ENCODE measurements at places on chromosomes 12 and 14. TPM values are rescaled to one million over a fixed set of nuclear protein-coding genes. Genes with fewer than 3 reads are reported as not detected.

DNA sequence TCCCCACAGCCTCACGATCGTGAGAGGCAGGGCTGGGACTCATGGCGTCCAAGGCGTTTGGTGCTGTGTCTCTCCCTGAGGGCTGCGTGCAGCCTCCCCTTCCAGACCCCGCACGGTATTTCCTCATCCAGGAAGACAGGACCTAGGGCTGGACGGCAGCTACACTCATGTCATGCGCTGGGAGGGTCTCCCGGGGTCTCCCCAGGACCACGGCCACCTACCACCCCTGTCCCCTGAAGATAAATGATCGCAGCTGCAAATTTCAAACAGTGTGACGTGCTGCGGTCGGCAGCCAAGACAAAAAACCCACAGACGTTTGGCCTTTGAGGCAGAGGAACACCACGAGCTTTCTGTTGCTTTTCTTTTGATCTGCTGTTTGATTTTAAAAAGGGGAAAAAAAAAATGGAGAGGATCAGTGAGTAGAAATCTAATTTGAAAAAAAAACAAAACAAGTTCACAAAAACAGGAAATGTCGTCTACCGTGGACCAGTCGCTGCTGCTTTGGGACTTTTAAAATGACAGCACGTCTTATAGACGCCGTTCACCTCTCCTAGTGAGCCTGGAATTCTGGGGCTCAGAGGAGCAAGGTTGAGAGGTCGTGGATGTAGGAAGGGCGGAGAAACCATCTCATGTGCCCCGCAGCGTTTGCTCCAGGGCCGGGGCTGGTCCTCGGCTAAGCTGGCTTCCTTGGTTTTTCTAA is 237.6 kb downstream of the SLC41A2 start:
- DNase-seq = no peak

- DNase-seq = no peak
Observed at GRCh38 chr12:109244073-109244472, 65.0 kb downstream of the FOXN4 start.

Gene KRT78
- polyA plus RNA-seq = not detected

- DNase-seq = no peak
Observed at GRCh38 chr12:87216436-87216835, 812.8 kb downstream of the C12orf50 start.

DNA sequence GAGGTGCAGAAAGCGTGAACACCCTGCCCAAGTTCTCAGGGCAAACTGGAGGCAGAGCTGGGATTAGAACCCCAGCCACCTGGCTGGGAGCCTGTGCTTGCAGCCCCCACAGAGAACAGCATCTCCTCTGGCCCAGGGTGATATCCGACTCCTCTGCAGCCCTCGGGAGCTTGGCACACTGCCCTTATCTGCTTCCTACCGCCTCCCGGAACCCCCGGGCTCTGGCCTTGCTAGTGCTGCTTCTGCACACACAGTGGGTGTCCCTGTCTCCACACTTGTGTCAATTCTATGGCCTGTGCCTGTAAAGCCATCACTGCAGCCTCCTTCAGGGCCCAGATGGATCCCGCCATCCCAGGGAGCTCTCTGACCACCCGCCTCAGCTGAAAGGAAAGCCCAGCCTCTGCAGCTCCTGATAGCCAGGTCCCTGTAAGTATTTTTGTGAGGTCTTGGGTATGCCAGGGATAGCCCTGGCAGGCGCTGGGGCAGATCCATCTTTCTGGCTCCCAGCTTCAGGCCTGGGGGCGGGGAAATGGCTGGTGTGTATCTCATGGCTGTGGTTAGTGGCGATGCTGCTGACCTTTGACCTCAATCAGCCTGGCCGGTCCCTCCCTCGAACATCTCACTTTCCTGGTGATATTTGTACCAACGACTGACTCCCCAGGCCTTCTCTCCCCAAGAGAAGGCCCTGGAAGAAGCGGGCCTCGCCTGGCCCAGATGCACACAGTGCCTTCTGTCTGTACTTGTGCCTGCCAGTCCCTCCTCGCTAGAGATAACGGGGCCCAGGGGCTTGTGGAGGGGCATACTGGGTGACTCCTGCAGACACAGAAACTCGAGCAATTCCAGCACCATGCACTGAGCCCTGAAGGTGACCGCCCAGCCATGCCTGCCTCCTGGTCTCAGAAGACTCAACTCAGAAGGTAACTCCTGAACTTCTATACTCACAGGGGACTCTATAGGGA is 183.8 kb downstream of the CALM1 start:
- no peak for DNase-seq

- DNase-seq = no peak
Observed at GRCh38 chr12:45669093-45669492, 60.4 kb upstream of the ARID2 start.

DNA sequence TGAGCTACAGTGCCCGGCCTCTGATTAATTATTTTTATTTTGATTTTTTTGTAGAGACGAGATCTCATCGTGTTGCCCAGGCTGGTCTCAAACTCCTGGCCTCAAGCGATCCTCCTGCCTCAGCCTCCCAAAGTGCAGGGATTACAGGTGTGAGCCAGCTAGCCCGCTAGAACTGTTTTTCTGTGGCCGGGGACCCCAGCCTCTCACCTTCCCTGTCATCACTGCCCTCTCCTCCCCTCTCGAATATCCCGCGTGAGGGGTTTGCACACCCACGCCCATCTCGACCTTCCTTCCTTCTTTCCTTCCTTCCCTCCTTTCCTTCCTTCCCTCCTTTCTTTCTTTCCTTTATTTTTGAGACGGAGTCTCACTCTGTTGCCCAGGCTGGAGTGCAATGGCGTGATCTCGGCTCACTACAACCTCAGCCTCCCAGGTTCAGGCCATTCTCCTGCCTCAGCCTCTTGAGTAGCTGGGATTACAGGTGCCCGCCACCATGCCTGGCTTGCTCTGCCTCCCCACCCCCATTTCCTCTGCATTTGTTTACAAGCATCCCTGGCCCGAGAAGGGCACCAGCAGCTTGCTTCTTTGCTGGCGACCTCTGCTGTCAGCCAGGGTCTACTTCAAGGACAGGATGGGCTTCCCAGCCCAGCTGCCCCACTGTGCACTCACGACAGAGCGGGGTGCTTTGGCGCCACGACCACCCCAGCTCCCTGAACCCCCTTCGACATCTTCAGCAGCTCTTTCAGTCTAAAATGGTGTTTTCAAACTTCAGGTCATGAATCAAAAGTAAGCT is 4.3 kb upstream of the TRAF3 start:
- no peak for DNase-seq

All from right renal pelvis (tissue), 4 donors.